CD4-positive, alpha-beta T cell treated with Interferon alpha-2 for 1 hour (primary cell): ENCODE measurements at places on chromosomes 5 and 9.

DNA sequence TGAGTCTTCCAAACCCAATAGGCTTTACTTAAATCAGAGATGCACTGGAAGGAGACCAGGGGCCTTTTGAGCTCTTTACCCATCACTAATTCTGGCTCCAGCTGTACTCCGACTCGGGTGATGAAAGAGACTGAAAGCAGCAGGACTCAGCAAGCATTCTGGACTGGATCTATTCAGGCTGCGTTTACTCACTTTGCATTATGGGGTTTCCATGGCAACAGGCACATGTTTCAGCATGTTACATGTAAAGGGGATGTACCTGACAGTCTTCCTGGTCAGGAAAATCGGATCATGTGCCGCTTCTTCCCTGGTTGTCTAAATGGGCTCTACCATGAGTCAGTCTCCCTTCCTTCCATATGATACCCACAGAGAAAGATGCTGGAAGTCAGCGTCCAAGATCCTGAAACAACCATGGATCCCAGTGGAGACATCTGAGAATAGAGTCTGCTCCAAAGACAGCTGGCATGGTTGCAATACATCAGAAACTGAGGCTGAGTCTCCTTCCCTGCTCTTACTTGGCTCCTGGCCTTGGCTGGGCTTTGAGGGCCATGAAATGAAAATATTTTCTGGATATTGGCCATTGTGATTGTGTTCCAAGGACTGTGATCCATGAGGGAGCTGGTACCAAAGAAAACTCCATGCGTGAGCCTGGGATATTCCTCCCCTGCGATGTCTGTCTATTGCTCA lies 102.5 kb upstream of the TNC start:
- no peak for DNase-seq

DNA sequence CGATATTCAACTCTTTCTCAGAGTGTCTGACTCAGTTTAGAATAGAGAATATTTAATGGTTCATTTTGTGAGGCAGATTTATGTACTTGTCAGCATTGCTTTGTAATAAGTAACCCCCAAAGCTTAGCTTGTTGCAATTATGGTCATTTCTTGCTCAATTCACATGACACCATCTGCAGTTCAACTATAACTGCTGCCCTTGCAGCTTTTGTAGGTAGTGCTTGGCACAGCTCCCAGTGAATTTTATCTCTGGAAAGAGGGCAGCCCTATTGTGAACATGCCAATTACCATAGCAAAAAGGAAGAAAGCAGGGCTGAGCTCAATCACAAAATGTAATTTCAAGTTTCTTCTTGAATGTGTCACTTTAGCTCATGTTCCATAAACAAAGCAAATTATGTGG lies 1587.7 kb upstream of the ACO1 start:
- DNase-seq: no peak

GRCh38 chr5:97554977-97555643 lies 372.1 kb upstream of the RIOK2 start:
- DNase-seq: no peak

DNA sequence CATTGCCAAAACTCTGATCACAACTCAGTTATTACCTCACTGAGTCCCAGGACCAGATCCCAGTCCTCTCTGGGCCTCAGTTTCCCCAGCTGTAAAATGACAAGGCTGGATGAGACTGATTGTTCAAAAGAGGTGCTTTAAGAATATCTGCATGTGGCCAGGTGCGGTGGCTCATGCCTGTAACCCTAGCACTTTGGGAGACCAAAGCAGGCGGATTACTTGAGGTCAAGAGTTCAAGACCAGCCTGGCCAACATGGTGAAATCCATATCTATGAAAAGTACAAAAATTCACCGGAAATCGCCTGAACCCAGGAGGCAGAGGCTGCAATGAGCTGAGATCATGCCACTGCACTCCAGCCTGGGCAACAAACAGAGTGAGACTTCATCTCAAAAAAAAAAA lies 8.3 kb downstream of the ATOX1 start:
- DNase-seq: no peak

DNA sequence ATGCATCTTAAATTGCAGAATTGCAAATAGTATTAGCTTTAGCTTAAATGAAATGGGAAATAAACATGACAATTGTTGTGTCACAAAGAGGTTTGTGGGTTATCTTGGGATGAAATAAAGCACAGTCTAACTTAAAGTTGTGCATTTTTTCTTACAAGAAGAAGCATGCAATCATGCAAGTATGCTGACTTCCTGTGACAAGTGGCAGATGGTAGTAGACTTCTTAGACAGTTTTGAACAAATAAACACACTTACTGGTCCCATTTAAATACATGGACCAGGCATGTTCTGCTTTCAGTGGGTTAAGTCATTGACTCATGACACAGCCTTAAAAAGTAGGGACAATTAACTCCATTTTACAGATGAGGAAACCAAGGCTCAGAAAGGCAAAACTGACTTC lies 15.9 kb upstream of the C5orf63 start:
- DNase-seq: no peak
